ENCODE measurements at places on chromosomes 4 and X.

GRCh38 chr4:173501592-173502150 is 28.4 kb downstream of the HAND2 start:
- DNase-seq, result no peak

DNA sequence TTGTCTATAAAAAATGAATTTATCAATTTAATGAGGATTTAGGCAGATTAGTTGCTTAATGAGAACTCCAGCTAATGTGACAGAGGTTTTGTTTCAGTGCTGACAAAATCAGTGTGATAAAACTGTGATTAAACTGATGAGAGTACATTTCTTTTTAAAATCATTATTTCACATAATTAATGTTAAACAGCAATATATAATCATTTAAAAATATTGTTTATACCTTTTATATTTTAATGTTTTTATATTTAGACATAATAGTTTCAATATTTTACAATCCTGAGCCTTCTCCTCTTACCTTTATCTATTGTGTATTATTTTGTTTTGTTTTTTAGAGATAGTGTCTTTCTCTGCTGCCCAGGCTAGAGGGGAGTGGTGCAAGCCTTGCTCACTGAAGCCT is 47.1 kb upstream of the MAB21L2 start:
- no peak for DNase-seq

GRCh38 chr4:41012293-41012692 is 202.0 kb downstream of the APBB2 start:
- no peak for DNase-seq

DNA sequence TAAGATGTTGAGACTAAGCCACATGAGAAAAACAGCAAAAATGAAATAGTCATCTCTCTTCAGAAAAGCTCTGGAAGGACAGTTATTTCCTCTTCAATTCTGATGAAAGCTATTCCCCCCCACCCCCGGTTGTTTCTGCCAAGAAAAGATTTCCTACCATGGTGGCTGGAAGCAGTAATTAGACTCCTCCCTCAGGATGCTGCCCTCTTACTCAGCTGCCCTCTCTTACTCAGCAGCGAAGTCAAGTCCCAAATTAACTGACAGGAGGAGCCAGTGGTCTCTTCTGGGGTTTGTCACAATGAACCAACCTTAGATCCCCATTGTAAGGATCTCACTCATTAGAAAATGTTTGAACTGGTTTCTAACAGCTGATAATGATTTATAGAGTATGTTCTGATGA is 38.0 kb downstream of the GPM6B start:
- DNase-seq, result peak; percentile 65

DNA sequence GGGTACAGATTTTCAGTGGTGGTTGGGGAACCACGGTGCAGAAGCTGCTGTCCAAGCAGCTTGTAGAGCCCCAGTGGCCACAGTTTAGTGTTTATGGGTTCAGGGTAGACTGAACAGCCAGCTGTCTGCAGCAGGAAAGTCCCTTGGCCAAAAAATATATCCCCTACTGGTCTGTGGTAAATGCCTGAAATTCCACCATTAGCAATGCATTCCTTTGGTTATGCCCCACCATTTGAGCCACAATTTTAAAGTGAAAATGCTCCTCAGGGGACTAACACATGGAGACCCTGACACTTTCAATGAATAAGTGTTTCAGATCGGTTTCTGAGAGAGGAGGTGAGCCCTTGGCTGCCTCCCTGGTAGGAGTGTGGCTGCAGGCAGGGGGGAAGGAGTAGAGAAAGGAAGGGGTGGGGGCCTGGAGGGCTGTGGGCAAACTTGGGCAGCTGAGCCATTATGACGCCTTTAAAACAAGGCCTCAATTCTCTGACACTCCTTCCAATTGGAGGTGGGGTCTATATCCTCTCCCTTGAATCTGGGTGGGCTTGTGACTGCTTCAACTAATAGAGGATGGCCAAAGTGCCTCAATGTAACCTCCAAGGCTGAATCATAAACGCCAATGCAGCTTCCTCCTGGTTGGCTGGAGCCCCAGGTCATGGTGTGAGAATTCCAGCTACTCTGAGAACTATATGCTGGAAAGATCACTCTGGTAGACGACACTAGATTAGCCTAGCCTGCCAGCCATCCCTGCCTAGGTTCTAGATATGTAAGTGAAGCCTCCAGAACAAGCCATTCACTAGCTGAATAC is 75.8 kb upstream of the ATP6AP2 start:
- no peak for DNase-seq

DNA sequence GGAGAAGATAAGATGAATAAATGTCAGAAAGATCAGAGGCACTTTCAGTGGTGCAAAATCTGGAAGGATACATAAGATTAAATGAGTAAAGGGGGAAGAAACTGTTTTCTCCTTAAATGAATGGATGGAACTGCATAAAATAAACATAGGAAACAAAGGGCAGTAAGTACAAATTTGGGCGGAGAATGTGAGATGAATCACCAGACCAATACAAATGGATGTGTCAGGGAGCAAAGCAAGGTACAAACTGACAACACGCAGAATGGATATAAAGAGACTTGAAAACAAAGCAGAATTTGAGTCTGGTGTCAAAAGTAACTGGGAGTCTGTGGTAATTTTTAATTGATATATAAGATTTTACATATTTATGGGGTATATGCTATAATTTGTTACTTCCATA is 175.3 kb upstream of the PCDH18 start:
- no peak for DNase-seq

DNA sequence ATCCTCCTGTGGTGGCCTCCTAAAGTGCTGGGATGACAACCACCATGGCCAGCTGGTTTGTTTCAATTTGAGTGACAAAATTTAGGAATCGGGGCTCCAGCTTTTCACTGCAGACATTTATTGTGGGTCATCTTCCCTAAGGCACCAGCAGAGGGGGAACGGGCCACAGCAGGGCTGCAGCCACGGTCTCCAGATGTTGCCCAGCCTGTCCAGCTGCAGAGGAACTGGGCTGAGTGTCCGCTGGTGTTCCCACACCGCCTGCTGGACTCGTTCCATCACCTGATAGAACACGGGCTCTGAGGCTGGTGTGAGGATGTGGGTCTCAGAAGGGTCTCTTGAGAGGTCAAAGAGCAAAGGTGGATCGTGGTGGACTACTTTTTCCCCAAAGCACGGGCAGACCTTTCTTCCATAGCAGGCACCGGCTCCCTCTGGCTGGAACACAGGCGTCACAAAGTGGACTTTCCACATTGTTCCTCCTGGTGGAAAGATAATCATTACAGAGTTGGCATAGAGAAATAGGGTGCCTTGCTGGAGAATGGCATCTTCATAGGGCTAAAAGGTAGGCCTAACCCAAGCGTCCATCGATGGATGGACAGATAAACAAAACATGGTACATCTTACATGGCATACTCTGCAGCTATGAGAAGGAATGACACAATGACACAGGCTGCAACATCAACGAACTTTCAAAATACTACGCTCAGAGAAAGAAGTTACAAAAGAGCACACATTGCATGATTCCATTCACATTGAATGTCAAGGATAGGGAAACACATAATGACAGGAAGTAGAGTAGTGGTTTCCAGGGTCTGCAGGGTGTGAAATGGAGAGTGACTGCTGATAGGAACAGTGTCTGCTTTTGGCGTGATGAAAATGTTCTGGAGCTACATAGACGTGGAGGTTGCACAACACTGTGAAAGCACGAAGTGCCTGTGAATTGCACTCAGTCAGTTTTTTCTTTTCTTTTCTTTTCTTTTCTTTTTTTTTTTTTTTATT is 5.9 kb upstream of the ARSD start:
- DNase-seq, result peak; percentile 8

DNA sequence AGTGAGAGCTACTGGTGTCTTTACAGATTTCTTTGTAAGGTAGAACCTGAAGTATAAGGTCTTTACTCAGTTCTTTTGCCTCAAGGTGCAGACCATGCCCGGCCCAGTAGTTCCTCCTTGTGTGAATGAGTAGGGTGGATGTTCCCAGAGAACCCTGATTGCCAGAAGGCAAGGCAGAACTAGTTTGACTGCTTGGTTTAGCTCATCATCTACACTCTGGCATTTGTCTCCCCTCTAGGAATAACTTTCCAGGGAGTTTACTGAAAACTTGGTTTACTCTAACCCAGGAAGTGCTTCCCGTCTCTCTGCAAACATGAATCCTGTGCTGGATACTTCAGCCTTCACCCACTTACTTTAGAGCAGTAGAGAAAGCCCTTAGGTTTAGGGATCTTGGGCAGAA is 29.1 kb downstream of the MCUB start:
- no peak for DNase-seq

DNA sequence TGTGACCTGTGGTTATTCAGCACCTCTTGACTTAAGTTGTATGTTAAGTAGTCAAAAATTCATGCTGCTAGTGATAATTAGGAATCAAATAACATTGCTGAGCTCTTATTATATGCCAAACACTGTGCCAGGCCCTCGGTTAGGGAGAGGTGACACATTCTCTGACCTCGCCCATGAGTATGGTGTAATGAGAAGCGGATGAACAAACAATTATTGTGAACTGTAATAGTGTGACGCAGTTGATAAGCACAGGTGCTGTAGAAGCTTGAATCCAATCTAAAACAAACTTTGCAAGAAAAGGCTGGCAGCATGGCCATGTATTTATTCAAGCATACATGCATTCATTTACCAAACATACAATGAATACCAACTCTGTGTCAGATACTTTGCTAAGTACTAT is 303.5 kb upstream of the HS3ST1 start:
- DNase-seq, result no peak

DNA sequence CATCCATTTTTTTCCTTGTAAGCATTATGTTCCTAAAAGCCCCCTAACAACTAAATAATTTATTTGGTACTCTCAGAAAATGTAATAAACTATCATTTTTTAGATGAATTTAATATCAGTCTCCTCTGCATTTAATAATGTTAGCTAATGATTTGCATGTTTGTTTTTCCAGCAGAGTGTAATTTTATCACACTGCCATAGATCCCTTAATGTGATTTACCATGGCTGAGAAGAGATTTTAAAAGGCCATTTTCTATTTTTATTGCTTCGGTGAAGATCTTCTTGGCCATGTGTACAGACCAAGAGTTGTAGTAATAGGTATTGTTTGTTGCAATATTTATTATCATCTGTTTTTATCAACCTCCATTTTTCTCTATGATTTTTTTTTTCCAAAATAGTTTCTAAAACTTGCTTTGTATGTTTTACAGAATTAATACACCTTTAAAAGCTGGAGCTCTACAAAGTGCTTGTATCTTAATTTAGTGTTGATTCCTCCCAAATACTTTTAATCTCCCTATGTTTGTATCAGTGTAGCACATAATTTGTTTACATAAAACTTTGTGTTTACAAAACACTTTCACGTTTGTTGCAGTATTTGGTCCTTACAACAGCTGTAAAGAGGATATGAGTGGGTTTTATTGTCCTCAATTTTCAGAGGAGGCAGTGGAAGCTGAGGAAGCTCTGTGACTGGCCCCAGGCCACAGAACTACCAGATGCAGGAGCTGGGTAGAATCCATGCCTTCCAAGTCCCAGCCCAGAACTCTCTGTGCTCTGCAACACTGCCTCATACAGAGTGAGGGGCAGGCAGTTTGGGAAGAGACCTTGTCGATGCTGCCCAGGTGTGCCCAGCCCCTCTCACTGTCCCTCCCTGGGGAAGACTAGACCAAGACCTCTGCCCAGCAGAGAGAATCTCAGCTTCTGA is 58.1 kb downstream of the FAM114A1 start:
- no peak for DNase-seq

DNA sequence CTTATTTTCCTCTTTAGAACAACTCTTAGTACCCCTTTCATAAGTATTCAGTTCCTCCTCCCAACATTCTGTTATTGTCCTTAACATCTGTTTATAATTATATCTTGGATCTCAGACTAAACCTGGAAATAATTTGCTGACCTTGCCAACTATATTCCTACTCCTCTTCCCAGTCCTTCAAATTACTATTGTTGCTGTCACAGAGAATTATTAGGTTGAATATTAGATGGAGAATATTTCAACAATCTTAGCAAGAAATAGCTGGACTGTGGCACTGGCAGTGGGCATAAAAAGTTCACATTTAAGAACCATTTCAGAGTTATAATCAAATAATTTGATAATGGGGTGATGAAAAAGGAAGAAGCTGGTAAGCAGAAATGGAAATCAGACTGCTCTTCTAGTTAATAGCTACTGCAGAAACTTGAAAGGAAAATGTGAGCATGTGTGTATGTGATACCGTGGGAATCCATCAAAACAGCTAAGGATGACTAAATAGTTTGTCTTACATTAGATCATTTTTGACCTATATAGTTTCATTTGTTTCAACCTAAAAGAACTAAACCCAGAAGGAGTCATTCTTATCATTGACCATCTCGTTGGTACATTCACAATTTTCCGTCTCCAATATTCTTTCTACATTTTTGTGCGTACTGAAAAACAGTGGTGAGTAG is 43.3 kb upstream of the PRDM8 start:
- no peak for DNase-seq

DNA sequence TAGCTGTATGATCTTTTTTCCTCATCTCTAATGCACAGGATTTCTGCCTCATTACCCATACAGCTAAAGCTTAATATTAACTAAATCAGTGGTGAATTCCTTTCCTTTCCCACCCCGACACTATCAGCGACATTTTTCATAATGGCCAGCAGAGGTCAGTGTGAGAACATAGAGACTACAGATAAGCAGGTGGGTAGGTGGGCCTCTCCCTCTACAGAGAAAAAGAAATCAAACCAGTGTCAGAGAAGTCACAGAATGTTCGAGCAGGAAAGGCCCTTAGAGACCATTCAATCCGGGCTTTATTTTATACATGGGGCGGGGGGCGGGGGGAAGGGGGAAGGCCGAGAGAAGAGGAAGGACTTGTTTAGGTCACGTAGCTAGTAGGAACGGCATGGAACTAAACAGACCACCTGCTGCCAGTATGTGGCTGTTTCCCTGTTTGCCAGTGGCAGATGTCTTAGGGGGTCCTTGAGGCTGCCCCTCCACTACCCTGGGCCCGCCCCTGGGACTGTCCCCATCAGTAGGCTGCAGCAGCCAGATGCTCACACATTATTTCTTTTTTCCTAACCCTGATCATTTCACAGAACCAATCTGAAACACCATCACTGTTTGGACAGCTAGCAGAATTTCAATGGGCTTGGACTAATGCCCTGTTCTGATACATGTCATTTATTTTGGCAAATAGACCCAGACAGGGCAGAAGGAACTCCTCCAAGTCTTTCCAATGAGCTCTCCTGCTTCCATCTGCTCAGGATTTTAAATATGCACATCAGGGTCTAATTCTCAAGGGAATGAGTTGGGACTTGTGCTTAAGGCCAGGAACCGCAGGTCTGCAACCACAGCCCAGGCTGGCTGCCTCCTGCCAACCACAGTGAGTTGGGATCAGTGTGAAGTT is 133.4 kb downstream of the ATG4A start:
- peak; percentile 32 for DNase-seq
